Activated CD4-positive, alpha-beta T cell treated with anti-CD3 and anti-CD28 coated beads for 36 hours (primary cell): ENCODE measurements at places on chromosomes 7 and 10.

GRCh38 chr7:22935269-22935668 is 78.7 kb downstream of the HYCC1 start:
- no peak for DNase-seq

GRCh38 chr10:61487506-61487905 is 34.3 kb upstream of the TMEM26 start:
- DNase-seq, result no peak

DNA sequence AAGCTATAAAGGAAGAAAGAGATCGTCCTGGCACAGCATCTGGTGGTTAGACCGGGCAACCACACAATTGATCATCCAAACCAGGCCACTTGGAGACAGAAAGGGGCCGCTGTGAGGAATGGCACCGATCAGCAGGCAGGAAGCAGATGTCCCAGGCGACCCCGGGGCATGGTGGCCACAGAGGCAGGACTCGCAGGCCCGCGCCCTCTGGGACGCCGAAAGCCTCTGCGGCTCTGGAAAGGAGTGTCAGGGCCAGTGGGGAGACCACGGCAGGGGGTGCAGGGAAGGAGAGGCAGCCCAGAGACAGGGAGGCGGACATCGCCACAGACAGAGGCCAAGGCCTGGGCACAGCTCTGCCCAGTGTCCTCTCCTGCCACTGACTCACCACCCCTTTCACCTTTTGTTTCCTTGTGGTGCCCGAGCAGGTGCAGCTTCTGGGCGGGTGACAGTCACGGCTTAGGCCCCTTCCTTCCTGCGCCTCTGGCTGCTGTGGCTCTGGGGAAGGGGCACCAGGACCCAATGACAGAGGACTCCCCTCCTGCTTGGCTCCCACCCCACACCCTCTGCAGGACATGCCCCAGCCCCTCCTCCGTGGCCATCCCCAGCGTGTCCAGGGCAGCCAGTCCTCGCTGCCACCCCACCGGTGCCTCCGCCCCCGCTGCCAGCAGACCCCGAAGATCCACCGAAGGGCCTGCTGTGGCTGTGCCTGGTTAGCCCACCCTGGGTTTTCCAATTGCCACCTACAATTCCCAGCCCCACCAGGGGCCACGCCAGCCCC is 10.9 kb downstream of the STK32C start:
- no peak for DNase-seq

- no peak for DNase-seq
Measured at GRCh38 chr7:102081244-102081627, 205.4 kb upstream of the SH2B2 start.

DNA sequence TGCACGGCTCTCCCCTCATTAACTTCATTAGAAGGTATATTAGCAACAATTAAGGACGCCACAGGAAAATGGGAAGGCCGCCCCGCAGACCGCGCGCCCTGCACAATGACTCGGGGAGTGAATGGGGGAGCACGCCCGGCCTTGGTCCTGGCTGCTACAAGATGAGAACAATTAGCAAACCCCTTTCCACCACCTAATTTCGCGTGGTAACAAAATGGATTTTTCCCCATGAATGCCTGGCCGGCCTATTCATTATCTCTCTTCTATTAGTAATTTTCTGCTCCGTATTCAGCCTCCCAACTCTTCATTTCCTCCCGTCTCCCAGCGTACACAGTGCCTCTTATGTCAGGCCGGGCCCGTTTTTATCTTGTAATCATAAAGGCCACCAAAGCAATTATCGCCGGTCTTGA is 346.9 kb downstream of the DNAJB6 start:
- no peak for DNase-seq

GRCh38 chr10:11357439-11357838 is 254.0 kb downstream of the USP6NL start:
- no peak for DNase-seq

DNA sequence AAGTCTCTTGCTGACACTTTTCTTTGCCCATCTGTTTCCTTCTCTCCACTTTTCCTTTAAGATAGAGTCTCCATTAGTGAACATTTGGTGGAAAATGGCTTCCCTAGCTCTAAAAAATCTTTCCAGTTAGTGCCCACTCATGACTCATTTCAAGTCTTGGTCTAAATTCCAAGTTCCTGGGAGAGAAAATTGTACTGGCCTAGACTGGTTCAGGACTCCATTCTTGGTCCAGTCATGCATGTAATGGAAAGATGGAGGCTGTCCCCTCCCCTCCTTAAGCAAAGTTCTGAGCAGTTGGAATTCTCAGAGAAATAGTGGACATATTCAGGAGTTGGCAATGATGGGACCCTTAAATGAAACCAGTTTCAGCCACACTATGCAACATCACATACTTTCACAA is 3.8 kb upstream of the ALDH18A1 start:
- DNase-seq, result no peak

DNA sequence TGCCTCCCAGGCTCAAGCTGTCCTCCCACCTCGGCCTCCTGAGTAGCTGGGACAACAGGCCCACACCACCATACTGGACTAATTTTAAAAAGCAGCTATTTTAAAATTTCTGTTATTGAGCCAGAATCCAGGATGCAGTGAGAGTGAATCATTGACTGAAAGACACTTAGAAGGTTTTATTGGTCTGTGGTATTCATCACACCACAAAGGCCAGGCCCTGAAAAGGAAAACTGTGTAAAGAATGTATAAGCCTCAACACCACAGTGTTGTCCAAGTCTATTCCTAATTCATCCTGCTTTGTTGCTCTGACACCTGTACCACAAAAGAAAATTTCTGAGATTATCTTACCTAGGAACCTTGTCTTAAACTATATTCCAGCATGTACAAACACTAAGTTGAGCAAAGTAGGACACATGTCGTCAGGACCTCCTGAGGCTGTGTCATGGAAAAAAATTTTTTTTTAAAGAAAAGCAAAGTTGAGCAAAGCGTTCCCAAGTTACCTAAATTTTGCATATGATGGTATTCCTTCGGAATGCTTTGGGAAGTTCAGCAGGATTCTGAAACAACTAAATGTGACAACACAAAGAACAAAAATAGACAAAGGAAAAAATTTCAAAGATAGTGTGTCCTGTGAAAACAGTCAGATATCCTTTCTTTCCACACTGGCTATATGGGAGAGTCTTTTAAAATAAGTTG is 129.6 kb upstream of the MKLN1 start:
- no peak for DNase-seq

- no peak for DNase-seq
Measured at GRCh38 chr7:1940863-1941262, 270.8 kb downstream of the ELFN1 start.

GRCh38 chr7:130277763-130278643 is 11.3 kb downstream of the CPA2 start:
- no peak for DNase-seq

- DNase-seq, result no peak
Measured at GRCh38 chr10:23604613-23605012, 165.7 kb downstream of the OTUD1 start.

DNA sequence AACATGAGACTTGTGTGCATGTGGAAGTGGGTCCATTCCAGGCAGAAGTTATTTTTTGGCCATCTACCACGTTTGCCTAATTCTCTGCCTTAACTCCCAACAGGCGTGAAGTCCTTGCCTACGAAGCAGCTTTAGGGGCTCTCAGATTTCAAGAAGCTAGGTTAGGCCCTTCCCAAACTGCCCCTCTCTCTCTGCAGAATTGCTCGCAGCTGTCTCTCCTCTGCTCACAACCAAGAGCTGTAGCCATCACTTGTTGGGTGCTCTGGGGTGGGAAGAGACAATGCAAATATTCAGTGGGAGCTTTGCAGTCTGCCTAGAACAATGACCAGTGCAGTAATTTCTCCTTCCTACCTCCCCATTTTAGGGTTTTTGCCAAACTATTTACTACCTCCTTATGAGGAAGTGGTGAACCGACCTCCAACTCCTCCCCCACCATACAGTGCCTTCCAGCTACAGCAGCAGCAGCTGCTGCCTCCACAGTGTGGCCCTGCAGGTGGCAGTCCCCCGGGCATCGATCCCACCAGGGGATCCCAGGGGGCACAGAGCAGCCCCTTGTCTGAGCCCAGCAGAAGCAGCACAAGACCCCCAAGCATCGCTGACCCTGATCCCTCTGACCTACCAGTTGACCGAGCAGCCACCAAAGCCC is 24.9 kb downstream of the CYP17A1 start:
- no peak for DNase-seq

- DNase-seq, result no peak
Measured at GRCh38 chr7:44315301-44315903, 10.0 kb downstream of the CAMK2B start.

GRCh38 chr10:22589851-22590514 is 124.4 kb downstream of the PIP4K2A start:
- DNase-seq, result no peak

DNA sequence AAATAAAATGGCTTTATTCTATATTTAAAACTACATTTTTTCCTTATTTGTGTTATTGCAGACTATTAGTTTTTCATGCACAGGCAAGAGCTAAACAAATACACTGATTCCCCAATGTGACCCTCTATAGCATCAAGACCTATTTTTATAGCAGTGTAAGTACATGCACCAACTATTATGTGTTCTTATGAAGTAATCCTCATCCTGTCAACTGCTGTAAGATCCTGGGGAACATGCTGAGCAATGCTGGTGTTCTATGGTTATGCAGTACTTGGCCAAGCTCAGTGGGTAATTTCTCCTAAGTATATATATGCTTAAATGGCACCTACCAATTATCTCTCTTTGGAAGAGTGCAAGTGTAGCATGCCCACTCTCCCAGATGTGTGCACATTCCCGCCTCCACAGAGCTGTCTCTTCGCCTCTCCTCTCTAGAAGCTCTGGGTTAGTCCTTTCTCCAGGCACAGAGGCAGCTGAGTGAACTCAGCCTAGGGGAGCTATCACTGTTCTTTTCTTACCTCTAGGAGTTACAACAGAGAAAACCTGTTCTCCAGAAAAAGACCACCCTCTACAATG is 428.8 kb downstream of the KCNMA1 start:
- DNase-seq, result no peak

- no peak for DNase-seq
Measured at GRCh38 chr7:104126411-104126841, 81.4 kb downstream of the ORC5 start.

GRCh38 chr10:124680675-124681074 is 63.5 kb downstream of the FAM53B start:
- DNase-seq, result no peak

- DNase-seq, result no peak
Measured at GRCh38 chr7:81510122-81510521, 259.7 kb downstream of the HGF start.

DNA sequence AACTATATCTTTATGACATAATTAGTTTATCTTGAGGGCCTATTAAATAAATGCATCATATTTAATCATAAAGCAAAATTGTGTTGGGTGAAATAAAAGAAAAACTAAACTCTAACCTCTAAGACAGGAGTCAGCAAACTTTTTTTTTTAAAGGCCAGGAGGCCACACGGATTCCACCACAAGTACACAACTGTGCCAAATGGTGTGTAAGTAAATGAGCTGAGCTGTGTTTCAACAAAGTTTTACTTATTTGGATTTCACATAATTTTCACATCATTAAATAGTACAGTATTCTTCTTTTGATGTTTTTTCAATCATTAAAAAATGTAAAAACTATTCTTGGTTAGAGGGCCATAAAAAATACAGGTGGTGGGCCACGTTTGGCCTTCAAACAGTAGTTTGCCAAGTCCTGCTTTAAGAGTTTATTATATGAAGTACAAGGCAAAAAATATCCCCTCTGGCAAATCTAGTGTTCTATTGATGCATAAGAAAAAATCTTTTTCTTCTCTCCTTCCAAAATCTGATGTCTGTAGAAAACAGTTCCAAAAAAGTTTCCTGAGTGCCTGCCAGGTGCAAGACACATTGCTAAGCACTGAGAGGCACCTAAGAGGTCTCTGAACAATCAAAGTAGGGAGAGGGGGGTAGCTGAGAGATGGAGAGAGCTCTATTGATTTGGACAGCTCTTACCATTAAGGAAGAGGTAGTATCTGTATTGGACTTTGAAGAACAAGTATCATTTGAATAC is 26.5 kb upstream of the SPOCK2 start:
- no peak for DNase-seq

DNA sequence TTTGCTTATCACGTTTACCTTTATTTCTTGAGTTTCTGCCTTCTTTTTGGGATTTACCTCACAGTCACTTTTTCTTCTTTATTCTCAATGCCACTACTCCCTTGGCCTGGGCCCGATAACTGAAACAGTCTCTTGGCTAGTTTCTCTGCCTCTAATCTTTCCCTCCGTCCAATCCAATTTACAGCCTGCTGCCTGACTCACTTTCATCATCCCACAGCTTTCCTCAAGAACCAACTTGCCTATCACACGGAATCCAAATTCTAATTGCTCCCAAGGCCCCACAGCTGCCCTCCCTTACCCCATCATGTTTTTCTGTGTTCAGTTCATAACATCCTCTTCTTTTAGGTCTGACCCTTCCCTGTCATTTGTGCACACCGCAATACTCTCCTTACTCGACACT is 121.4 kb downstream of the HIPK2 start:
- no peak for DNase-seq

GRCh38 chr7:41928166-41928565 is 225.3 kb upstream of the INHBA start:
- DNase-seq, result no peak

GRCh38 chr7:77458786-77459185 is 42.6 kb upstream of the GSAP start:
- no peak for DNase-seq

GRCh38 chr7:22371878-22372277 is 14.9 kb upstream of the RAPGEF5 start:
- no peak for DNase-seq

GRCh38 chr10:58431903-58432302 is 46.7 kb downstream of the TFAM start:
- no peak for DNase-seq

DNA sequence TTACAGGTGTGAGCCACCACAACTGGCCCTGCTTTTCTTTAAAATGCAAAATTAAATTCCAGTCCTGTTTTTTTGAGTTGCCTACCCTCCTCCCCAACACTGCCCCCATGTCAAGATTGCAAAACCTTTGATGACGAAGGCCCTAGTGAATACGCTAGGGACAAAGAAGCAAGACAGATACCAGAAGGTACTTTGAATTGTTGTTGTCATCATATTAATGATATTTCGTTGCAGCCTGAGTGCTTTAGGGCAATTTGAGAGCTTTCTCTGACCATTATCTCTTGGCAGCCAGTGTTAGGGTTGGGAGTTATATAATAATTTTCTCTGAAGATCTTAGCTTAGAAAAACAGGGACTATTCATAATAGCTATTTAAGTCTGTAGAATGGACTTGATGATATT is 7.1 kb downstream of the CCSER2 start:
- DNase-seq, result no peak

DNA sequence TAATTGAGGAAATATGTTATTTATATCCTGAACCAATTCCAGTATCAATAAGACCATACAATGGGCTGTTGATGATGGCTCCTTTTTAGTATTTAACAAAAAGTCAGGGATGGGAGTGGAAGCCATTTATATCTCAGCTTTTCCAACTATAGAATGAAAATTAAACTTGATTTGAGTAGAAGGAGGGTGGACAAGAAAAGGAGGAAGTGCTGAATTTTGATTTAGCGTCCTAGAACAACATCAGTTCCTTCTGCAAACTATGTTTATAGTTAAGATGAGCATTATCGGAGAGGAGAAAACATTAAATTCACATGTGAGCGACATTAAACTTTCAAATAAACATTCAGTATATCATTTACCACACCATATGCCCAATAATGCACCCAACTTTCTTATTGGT is 149.3 kb upstream of the YAE1 start:
- DNase-seq, result no peak

- DNase-seq, result peak; percentile 64
Measured at GRCh38 chr10:80464557-80465450, 10.7 kb downstream of the TSPAN14 start.
